ENCODE measurements at places on chromosomes 7 and 10.

GRCh38 chr10:50375745-50376144 lies 124.4 kb upstream of the ASAH2 start:
- DNase-seq: no peak

DNA sequence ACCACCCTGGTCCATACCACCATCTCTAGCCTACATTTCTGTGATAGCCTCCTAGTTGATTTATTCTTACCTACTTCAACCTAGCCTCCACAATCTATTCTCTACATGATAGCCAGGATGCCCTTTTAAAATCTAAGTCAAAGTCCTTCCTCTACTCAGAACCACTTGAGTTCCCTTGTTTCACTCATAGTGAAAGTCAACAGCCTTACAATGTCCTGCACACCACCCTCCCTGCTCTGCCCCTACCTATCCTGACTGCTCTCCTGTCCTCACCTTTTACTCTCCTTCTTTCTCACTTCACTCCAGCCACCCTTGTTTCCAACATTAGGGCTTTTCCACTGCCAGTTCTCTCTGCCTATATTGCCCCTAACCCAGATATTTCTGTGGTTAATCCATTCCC lies 146.7 kb downstream of the GRM3 start:
- no peak for DNase-seq

DNA sequence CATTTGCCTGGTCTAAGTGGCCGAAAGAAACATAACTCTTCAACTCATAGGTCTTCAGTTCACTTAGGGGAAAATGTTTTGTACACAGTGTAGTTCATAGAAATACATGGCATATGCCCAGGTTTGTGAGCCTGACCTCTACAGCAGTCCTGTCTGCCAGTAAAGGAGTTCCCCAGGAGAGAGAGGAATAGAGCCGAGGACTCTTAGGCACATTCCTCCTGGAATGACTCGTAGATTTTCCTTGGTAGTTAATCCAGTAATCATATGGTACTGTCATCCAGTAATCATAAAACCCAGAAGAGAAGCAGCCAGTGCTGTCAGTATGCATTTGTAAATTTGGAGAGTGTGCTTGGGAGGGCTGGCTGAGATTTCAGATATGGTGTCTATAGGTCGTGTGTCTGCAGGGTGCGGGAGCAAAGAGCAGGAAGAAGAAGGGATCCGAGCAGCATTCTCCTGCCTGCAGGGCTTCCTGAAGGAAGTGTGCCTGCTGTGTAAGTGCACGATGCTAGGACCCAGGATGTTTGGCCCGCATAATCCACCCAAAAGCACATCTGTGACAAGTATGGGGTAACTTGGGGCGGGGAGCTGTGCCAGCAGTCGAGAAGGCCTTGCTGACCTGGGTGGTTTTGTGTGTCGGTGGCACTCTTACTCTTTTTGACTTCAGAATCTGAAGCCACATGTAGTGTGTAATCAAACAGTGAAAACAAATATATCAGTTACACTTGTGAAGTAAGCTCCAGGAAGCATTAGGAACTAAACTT lies 13.9 kb downstream of the EIF4H start:
- no peak for DNase-seq

DNA sequence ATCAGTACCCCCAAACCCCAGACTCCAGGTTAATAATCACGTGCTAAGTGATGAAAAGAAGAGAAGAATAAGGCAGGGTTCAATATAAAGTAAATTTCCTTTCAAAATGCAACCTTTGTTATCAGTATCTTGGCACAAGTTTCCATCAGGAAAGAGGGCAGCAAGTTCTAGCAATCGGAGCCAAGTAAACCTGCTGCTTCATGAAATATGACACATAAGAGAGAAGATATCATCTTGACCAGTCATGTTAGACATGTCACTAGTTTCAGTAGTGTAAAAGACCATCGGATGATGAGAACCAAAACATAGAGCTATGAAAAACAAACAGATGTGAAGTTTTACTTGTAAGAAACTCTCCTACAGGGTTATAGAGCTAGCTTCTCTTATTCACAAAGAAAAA lies 44.0 kb downstream of the AASS start:
- DNase-seq: no peak

DNA sequence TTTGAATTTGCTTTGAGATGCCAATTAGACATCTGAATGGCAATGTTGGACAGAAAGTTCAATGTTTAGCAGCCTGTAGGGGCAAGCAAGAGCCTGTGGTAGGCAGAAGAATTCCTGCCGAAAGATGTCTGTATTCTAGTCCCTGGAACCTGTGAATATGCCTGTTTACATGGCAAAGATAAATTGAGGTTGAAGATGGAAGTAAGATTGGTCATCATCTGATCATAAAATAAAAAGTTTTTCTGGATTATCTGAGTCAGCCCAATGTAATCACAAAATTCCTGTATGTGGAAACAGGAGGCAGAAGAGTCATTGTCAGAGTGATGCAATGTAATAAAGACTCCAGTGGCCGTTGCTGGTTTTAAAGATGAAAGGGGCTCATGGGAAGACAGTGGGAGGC lies 430.5 kb downstream of the MDFIC start:
- no peak for DNase-seq

All from GOT3 (cell line).